ENCODE measurements at places on chromosomes 16 and 17. TPM values are rescaled to one million over a fixed set of nuclear protein-coding genes. Genes with fewer than 3 reads are reported as not detected.

Gene MT4
- not detected for total RNA-seq

Gene EPN3
- total RNA-seq = not detected

Gene GPR142
- not detected for total RNA-seq

Gene STH
- not detected for total RNA-seq

Gene USP36
- 45.1 TPM for total RNA-seq

Gene EVPL
- total RNA-seq = 0.03 TPM

Gene DNAH9
- total RNA-seq = 14.9 TPM

Gene METTL22
- total RNA-seq = 20.9 TPM

Gene BEAN1
- not detected for total RNA-seq

Gene MGAT5B
- 9.9 TPM for total RNA-seq

Gene TAT
- total RNA-seq = not detected

Measured in A375 (cell line).